Stimulated activated CD8-positive, alpha-beta memory T cell treated with anti-CD3 and anti-CD28 coated beads, Interleukin-4, amount 100 ng/mL, for 4 hours (primary cell): ENCODE measurements at places on chromosomes 1 and 21.

DNA sequence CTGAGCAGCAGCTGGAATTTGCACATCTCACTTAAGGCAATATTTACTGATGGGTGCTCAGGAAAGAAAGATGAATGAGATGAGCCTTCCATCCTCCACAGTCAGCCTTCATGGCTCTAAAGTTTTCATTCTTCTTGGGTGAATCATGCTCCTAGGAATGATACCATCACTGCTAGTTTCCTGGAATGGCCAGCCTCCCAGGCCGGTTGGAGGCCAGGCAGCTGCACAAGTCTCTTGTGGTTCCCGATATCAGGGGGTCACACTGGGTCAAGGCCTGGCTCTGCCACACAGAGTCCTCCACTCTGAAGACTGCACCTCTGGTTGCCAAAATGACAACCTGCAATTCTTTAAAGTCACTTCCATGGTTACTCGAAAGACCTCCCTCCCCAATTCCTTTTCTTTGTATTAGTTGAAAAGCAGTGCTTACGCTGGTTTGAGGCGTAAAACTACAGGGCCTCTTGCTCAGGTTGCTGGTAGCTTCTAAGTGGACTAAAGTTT is 46.2 kb upstream of the PALMD start:
- DNase-seq, result no peak

DNA sequence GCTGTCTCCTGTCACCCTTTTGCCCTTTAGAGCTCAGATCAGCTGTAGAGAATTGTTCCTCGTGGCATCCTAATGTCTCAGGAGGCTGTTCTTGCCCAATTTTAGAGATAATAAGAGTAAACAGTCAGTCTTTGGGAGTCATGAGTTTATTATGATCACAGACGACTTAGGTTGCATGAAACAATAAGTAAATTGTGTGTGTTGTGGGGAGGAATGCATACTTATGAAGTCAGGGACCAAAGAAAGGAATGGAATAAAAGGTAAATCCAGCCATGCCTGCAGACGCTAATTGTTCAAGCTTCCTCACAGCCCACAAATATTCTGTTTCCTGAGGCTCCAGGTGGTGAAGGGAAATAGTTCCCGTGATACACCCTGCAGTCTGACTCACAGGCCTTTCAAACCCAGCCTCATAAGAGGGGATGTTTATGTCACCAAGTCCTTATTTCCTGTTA is 897 bp downstream of the EPHX4 start:
- DNase-seq, result no peak

GRCh38 chr1:170290991-170291390 is 145.2 kb downstream of the NTMT2 start:
- no peak for DNase-seq

DNA sequence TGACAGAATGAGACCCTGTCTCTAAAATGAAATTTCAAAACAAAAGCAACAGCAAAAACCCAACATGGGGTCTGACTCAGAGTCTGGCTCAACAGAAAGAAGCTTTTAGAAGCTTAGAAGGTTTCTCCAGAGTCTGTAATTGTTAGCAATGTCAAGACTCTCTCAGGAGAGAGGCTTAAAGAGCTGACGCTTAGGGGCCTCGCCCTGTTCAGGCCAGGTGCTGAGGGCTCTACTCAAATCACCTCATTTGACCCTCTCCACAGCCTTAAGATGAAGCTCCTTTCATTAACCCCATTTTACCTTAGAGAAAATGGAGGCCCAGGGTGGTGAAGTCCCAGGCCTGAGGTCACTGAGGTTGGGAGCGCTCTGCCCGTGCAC is 5.3 kb upstream of the KIF17 start:
- no peak for DNase-seq

DNA sequence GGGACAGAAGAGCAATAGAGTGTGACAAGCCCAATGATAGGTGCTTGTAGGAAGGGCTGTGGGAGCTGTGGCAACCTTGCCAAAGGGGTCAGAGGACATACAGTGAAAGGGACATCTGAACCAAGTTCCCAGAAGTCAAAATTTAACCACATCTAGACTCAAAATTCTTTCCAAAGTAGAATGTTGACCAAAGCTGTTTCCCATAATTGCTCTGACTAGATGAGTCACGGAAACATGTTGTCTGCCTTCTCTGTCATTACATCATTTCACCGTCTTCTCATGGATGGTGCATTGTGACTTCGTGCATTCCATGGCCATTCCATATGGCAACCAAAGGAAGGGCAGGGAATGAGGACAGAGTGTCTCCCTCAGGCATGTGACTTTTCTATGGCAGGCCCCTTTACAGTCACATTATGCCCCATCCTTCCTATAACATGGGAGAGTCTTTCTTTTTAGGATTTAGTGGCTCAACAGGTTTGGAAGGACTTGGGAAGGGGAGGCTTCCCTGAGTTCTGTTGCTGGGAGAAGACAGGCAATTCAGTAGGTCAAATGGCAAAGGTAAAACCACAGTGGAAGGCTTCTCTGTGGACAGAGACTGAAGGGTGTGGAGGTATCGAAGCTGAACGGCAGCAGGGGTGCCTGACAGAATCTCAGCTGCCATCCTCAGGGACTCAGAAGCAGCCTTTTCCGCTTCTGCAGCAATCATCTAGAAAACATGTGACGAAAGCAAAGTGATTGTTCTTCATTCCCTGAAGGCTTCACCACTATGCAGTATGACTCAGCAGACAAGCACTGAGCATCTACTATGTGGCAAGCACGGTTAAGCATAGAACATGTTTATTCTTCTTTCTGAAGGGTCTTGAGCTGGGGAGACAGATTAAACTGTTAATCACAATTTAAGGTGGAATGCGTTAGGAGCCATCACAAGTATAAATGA is 24.7 kb downstream of the NPHS2 start:
- DNase-seq, result no peak

- no peak for DNase-seq
Measured at GRCh38 chr1:112507336-112507735, 1.4 kb upstream of the WNT2B start.

- DNase-seq, result no peak
Measured at GRCh38 chr1:89310505-89310904, 37.8 kb upstream of the GBP5 start.

- no peak for DNase-seq
Measured at GRCh38 chr1:65393347-65393746, 27.1 kb upstream of the LEPR start.

DNA sequence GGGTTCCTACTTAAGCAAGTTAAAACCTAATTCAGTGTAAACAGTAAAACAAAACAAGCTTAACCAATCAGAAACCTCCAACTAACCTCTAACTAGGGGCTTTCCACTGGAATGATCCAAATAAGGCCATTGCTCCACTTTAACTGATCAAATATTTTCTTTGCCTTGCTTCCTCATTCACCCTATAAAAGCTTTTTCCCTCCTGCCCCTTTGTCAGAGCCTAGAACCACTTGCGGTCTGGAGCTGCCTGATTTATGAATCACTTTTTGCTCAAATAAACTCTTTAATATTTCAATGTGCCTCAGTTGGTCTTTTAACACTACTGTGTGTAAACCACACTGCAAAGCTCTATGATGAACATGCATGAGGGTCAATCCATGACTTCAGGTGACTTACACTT is 4.5 kb upstream of the FAM89A start:
- no peak for DNase-seq

DNA sequence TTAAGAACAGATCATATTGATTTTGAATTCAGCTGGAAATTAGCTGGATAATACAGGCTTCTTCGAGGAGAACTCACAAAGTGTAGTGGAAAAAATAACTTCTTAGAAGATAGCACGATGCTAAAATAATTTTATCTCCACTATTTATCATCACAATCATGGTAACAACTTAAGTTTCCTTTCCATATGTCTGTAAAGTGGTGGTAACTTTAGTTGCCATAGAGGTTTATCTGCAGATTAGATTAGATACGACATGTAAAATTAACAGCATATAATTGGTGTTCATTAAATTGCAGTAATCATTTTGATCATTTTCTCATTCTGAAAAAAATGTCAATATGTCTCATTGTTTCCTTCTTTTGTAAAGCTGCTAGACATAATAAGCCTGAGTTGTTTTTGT is 921.5 kb downstream of the KCNT2 start:
- no peak for DNase-seq

GRCh38 chr1:11670747-11671146 is 6.7 kb downstream of the FBXO6 start:
- DNase-seq, result no peak

DNA sequence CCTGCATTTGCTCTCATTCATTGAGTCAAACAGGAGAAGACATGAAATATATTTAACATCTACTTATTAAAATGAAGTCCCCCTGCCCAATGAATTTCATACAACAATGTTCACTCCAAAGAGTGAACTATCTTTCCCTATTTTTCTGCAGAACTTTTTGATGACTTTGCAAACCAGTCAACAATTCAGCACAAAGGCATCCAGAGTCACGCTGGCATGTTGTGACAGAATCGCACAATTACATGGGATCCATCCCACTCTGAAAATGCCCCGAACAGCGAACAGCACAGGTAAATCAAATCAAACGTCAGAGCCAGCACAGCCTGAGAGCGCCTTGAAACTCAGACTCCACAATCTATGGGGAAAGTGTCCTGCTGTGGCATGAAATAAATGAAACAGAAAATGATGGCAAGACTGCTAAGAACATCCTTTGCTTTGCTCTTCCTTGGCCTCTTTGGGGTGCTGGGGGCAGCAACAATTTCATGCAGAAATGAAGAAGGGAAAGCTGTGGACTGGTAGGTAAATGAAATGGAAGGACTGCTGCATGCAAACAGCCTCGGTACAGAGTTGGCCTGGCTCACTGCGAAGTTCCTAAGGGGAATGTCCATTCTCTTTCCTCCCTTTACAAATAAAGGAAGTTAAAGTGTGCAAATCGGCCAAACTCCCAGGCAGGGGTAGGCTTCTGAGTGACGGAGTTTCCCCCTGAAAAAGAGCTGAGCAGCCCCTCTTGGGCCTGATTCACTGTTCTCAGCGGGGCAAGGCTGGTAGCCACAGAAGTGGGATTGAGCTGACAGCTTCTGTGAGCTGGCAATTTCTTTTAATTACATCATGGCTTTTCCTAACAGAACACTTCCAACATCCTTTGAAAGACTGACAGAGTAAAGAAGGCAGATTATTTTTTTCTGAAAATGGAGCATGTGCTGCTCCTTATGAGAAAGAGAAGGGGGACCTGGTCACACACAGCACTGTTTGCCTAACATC is at the start of gene DNASE2B:
TSS of gene DNASE2B (plus strand) at position 310 of the 981 bp plus-strand sequence. CDS start at position 391, 81 bp downstream.
- no peak for DNase-seq

- no peak for DNase-seq
Measured at GRCh38 chr21:44649521-44650100, 3.4 kb downstream of the KRTAP10-11 start.

DNA sequence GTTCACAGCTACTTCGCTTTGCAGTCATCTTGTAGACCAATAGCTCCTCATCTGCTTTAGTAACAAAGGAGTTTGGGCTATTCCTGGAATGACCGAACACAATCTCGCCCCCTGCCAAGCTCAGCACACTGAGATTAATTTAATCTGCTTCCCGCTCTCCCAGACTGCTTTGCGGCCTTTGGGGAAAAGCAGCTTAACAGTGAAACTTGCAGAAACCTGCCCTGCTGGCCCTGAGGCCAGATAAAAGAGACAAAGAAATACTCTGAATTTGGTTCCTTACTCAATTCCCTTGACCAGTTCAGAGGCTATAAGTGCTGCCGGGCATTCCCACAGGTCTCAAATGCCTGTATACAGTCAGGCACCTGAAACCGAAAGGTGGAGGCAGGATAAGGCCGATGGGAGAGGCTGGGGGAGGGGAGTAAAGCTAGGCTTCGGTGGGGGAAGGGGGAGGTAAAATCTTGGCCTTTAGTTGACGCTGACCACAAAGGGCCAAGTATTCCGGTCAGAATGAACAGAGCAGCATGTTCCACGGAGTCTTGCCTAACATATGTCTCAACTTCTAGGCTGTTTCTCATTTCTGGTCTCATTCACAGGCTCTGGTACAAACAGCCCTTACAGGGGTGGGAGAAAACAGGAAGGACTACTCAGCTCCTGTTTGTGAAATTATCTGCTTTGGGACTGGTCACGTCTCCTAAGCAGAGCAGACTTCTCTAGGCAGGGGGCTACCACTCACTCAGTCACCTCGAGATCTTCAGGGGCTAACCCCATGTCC is 17.7 kb upstream of the A3GALT2 start:
- DNase-seq, result no peak

GRCh38 chr1:81547261-81547911 is 253.3 kb upstream of the ADGRL2 start:
- DNase-seq, result no peak

DNA sequence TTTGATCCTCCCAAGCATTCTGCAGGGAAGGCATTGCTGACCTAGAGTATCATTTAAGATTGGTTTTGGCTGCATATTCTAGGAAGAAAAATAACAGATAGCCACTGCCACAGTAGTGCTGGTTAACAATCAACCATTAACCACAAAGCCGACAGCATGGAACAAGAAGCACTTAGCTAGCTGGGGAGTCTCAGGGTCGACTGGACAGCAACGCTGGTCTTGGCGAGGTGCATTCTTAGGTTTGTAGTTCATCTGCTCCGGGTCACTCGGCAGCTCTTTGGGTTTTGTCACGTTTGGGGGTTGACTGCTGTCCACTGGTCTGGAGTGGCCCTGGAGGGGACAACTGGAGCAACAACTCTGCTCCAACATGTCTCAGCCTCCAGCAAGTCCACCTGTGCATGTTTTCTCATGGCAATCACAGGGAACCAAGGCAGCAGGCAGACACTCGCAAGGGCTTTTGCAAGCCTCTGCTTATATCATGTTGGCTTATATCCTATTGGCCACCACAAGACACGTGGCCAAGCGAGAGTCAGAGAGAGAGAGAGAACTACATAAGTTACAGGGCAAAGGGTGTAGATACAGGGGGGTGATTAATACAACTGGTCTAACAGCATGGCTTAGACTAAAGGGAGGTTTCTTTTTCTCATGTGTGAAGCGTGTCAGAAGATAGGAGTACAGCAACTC is 99.5 kb downstream of the LACTBL1 start:
- no peak for DNase-seq

GRCh38 chr1:235855811-235856429 is 10.8 kb downstream of the LYST start:
- DNase-seq, result no peak

DNA sequence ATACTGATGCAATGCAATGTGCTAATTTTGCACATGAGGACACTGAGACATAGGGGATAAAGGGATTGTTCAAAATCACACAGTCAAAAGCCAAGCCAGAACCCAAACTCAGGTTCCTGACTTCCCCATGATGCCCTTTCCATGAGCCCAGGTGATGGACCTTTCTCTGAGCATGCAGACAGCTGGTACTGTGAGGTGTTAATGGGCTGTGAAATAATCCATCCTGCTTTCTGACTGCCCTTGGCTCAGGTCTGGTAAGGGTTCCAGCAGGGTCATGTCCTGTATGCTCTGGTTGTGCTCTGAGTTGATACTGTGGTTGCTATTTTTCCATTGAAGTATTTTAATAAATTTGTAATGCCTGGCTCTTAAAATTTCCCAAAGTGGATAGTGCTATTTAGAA is 50.0 kb downstream of the CNIH3 start:
- DNase-seq, result no peak

- no peak for DNase-seq
Measured at GRCh38 chr1:209593747-209594146, 10.2 kb downstream of the CAMK1G start.

- DNase-seq, result no peak
Measured at GRCh38 chr1:22122273-22123070, 20.4 kb downstream of the WNT4 start.
